ENCODE measurements at places on chromosomes 6 and 20. TPM values are rescaled to one million over a fixed set of nuclear protein-coding genes. Genes with fewer than 3 reads are reported as not detected.
A peak's percentile ranks its signal among the peaks of the same experiment; 100 is the strongest.

FBXO9 gene
- polyA plus RNA-seq: 61.1 TPM

OR10C1 gene
- polyA plus RNA-seq: not detected

CGA gene
- polyA plus RNA-seq: not detected

HEY2 gene
- 0.20 TPM for polyA plus RNA-seq

ALDH8A1 gene
- not detected for polyA plus RNA-seq

MAP3K5 gene
- polyA plus RNA-seq: 26.3 TPM

PERP gene
- 6.8 TPM for polyA plus RNA-seq

ABHD16B gene
- polyA plus RNA-seq: not detected

SYNDIG1 gene
- not detected for polyA plus RNA-seq

DNA sequence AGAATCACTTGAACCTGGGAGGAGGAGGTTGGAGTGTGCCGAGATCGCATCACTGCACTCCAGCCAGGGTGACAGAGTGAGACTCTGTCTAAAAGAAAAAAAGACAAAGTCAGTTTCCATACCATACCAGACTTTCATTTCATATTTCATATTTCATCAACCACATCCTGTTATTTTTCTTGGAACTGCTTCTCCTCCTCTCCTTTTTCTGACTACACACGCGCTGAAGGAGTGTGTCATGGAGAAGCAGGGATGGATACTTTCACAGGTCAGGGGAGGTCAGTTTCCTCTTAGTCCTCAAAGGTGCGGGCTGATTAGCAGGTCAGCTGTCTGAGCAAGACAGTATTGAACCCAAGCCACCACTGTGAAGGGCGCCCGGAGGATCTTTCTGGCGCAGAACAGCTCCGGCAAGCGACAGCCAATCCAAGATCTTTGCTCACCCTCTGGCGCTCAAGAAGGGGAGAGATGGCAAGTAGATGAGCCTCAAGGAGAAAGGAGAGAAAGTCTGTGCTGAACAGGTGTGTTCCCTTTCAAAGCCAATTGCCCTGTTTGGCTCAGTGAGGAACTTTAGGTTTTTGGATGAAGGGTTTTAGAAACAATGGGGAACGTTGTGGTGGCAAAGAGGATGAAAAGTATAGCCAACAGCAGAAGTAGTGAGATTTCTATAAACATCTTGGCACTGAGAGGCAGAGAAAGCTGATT is 18.9 kb upstream of the SYNJ2 start:
- H3K27me3 ChIP-seq: no peaks in the 10 kb centered on the region
- DNase-seq: no peak
- H3K27ac ChIP-seq: no peak overlapping the region
- H3K36me3 ChIP-seq: no peaks in the 10 kb centered on the region
- H3K4me3 ChIP-seq: no peak overlapping the region

- peaks cover 21% of the 10 kb centered on the region for H3K4me1 ChIP-seq
- no peak overlapping the region for H3K4me3 ChIP-seq
- peak; percentile 66 for DNase-seq
- H3K27ac ChIP-seq: no peak overlapping the region
- no peaks in the 10 kb centered on the region for H3K27me3 ChIP-seq
- peaks cover 16% of the 10 kb centered on the region for H3K36me3 ChIP-seq
Measured at GRCh38 chr20:478949-479429, 16.7 kb upstream of the TBC1D20 start.

DNA sequence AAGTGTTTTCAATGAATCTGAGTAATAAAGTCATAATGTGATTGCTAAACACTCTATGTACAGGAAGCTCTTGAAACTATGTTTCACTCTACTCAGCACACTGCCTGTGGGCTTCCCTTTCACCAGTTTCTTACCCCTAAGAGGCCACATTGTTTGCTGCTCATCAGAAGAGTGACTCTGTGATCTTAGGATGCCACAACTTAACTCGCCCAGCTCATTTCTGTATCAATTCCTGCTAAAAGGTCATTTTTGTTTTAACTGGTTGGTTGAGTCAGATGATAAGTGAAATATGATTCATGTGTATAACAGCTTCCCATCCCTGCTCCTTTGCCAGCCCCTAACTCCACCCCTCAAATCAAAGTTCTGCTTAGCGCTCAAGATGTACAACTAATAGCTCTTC is 9.8 kb upstream of the NDUFAF4 start:
- DNase-seq: no peak
- H3K27ac ChIP-seq: no peak overlapping the region
- no peaks in the 10 kb centered on the region for H3K4me1 ChIP-seq
- no peaks in the 10 kb centered on the region for H3K27me3 ChIP-seq
- H3K4me3 ChIP-seq: no peak overlapping the region

DNA sequence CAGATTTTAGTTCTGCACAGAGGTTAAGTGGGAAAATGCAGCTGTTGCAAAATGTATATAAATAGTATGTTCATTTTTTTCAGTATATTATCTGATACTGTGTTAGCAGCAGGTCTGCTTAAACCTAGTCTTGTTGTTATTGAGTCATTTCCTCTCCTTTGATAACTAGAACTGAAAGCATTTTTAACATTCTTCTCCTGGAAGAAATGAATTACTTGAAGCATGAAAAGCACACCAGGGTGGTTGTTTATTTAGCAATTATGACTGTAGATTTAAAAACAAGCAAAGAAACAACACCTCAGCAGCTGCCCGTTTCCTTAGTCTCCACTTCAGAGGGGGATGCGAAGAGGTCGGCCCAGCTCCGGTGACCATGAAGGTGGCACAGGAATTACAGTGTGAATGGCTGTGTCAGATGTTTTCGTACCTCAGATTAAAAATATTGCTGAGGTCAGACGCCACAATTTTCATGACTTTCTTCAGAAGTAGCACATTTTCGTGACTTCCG is 53.5 kb downstream of the GOPC start:
- H3K36me3 ChIP-seq: no peaks in the 10 kb centered on the region
- DNase-seq: peak; percentile 44
- H3K4me3 ChIP-seq: peak overlapping the region; percentile 50
- no peaks in the 10 kb centered on the region for H3K27me3 ChIP-seq
- peaks cover 38% of the 10 kb centered on the region for H3K4me1 ChIP-seq
- peak overlapping the region; percentile 41 for H3K27ac ChIP-seq

GRCh38 chr6:169185692-169186485 is 67.8 kb downstream of the THBS2 start:
- no peak overlapping the region for H3K27ac ChIP-seq
- H3K4me1 ChIP-seq: no peaks in the 10 kb centered on the region
- no peak overlapping the region for H3K4me3 ChIP-seq
- DNase-seq: no peak
- H3K36me3 ChIP-seq: no peaks in the 10 kb centered on the region

DNA sequence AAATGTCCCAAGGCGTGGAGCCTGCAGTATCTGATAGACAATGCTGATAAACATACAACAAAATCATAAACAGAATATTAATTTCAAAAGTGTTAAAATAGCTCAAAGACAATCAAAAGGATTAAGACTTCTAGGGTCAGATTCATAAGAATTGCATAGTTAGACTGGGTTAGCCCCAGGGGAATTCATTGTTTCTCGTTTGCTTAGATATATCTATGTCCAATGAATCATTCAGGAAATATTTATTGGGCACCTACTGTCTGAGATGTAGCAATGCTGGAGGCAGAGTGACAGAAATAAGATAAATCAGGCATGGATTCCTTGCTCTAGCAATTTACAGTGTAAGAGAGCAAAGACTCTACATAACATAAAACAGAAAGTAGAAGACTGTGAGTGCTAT is 124.4 kb upstream of the PRL start:
- H3K36me3 ChIP-seq: no peaks in the 10 kb centered on the region
- no peaks in the 10 kb centered on the region for H3K4me1 ChIP-seq
- no peak overlapping the region for H3K4me3 ChIP-seq
- no peaks in the 10 kb centered on the region for H3K27me3 ChIP-seq
- no peak overlapping the region for H3K27ac ChIP-seq

GRCh38 chr6:144912474-144912873 is 627.3 kb downstream of the UTRN start:
- H3K27me3 ChIP-seq: no peaks in the 10 kb centered on the region
- DNase-seq: no peak
- no peak overlapping the region for H3K27ac ChIP-seq
- H3K4me1 ChIP-seq: no peaks in the 10 kb centered on the region
- no peak overlapping the region for H3K4me3 ChIP-seq
- no peaks in the 10 kb centered on the region for H3K36me3 ChIP-seq

DNA sequence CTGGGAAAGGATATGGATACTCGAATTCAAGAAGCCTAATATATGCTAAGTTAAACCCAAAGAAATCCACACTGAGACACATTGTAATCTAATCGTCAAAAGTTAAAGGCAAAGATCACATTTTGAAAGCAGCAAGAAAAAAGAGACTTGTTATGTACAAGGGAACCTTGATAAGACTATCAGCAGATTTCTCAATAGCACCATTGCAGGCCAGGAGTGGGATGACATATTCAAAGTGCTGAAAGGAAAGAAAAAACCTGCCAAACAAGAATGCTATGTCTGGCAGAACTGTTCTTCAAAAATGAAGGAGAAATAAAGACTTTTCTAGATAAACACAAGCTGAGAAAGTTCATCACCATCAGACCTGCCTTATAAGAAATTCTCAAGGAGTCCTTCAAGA is 75.2 kb downstream of the COL21A1 start:
- H3K4me1 ChIP-seq: no peaks in the 10 kb centered on the region
- H3K27me3 ChIP-seq: no peaks in the 10 kb centered on the region
- no peak overlapping the region for H3K27ac ChIP-seq
- DNase-seq: no peak
- H3K36me3 ChIP-seq: no peaks in the 10 kb centered on the region

DNA sequence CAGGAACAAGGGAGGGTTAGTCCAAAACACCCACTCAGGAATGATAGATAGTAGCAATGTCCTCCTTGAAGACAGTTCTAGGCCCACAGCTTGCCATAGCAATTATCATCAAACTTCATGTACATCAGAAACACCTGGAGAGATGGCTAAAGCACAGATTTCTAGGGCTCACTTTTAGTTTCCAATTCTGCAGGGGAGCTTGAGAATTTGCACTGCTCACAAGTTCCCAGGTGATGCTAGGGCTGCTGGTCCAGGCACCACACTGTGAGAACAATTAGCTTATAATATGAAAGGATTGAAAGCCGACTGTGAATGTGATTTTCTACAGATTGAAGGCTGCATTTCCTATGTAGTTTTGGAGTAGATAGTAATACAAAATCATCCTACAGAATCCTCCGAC is 3.5 kb downstream of the DEFB126 start:
- H3K36me3 ChIP-seq: no peaks in the 10 kb centered on the region
- H3K4me3 ChIP-seq: no peak overlapping the region
- H3K27ac ChIP-seq: no peak overlapping the region
- no peaks in the 10 kb centered on the region for H3K4me1 ChIP-seq

DNA sequence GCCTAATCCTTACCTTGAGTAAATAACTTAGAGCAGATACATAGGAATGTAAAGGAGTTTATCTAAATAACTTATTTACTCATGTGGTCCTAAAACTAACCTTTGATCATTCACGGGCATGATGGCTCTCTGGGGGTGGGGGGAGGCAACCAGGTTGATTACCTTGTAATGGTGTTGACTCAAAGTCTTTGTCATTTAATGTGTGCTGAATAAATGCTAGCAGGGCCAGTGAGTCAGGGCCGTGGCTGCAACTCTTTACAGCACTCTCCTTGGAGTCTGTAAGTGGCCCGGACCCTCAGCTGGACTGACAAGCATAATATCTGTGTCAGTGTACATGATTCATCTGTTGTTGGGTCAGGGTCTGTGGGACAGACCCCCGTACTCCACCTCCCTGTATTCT is 203.0 kb downstream of the EPM2A start:
- no peak for DNase-seq
- H3K4me3 ChIP-seq: no peak overlapping the region
- H3K27me3 ChIP-seq: no peaks in the 10 kb centered on the region
- no peaks in the 10 kb centered on the region for H3K4me1 ChIP-seq
- no peaks in the 10 kb centered on the region for H3K36me3 ChIP-seq
- no peak overlapping the region for H3K27ac ChIP-seq

DNA sequence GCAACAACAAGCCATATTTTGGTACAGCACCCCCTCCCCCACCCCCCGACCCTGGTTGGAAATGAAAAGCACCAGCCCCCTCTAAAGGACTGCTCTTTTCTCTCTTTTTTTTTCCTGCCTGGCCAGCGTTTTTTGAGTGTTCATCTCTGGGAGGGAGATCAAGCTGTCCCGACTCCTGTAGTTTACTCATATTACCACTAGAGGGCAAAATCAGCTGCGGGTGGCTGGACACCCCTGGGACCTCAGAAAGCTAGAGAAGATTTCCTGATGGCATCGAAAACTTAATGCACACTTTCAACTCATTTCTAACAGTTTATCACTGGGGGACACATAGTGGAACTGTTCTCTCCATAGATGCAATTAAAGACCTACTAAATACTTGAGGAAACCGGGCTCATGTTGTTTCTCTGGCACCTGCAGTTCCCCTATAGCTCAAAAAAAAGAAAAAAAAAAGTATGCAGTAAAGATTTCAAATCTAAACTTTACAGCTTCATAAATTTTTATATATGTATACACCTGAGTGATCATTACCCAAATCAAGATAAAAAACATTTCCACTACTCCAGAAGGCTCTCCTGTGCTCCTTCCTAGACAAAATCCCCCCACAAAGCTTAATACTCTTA is 24.4 kb downstream of the CNBD2 start:
- no peak overlapping the region for H3K27ac ChIP-seq
- no peak overlapping the region for H3K4me3 ChIP-seq
- peak; percentile 66 for DNase-seq
- H3K4me1 ChIP-seq: peaks cover 3% of the 10 kb centered on the region
- H3K27me3 ChIP-seq: no peaks in the 10 kb centered on the region

GRCh38 chr20:3658716-3659491 is 4.3 kb downstream of the GFRA4 start:
- H3K4me1 ChIP-seq: no peaks in the 10 kb centered on the region
- H3K27me3 ChIP-seq: no peaks in the 10 kb centered on the region
- H3K4me3 ChIP-seq: no peak overlapping the region
- H3K27ac ChIP-seq: no peak overlapping the region
- no peaks in the 10 kb centered on the region for H3K36me3 ChIP-seq

- no peaks in the 10 kb centered on the region for H3K27me3 ChIP-seq
- H3K4me3 ChIP-seq: no peak overlapping the region
- no peak overlapping the region for H3K27ac ChIP-seq
- no peak for DNase-seq
Measured at GRCh38 chr20:38579921-38580320, 1.1 kb upstream of the ADIG start.

DNA sequence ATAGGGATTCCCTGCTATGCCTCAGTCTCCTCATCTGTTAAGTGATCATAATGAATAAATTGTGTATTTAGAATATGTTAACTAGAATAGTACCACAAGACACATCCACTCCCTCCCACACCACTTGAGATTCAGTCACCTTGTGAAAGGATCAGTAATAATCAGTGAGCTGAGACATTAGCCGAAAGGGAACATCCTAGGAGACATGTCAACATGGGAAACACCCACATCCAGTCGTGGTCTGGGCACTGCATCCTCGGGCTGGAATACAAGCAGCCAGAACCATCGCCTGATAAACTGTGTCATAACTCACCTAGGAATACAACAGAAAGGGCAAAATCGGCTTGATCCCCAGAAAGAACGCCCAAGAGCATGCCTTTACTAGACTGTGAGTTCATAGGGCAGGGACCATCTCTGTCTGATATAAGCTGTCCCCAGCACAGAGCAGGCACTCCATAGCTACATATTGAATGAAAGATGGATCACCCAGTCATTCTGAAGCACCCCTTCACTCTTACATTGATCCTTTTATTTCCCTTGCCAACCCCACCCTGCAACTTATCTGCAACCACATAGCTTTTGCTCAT is 23.9 kb downstream of the RIPOR2 start:
- H3K27me3 ChIP-seq: no peaks in the 10 kb centered on the region
- peaks cover 93% of the 10 kb centered on the region for H3K4me1 ChIP-seq
- H3K4me3 ChIP-seq: peak overlapping the region; percentile 54
- DNase-seq: no peak
- peak overlapping the region; percentile 70 for H3K27ac ChIP-seq
